T-helper 1 cell (primary cell): ENCODE measurements at places on chromosomes 11 and 22.

DNA sequence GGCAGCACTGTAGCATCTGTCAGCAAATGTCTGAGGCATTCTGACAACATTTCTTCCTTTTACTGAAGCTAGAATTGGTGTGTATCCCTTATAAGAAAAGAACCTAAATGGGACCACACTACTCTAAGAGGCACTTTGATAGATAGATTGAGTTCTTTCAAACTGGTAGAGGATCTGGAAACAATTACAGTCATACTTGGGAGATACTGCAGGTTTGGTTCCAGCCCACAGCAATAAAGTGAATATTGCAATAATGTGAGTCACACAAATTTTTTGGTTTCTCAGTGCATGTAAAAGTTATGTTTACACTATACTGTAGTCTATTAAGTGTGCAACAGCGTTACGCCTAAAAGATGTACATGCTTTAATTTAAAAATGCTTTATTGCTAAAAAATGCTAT, 96.9 kb downstream of the SBF2 start:
- DNase-seq, result no peak

- peak; percentile 78 for DNase-seq
These were observed at the start of gene RNF215 for GRCh38 chr22:30386960-30387827. Gene RNF215 (minus strand): TSS chr22:30387411. CDS start chr22:30387313, 98 bp downstream.

- DNase-seq, result no peak
These were observed 47.0 kb upstream of the SUSD2 start for GRCh38 chr22:24134090-24134846.

DNA sequence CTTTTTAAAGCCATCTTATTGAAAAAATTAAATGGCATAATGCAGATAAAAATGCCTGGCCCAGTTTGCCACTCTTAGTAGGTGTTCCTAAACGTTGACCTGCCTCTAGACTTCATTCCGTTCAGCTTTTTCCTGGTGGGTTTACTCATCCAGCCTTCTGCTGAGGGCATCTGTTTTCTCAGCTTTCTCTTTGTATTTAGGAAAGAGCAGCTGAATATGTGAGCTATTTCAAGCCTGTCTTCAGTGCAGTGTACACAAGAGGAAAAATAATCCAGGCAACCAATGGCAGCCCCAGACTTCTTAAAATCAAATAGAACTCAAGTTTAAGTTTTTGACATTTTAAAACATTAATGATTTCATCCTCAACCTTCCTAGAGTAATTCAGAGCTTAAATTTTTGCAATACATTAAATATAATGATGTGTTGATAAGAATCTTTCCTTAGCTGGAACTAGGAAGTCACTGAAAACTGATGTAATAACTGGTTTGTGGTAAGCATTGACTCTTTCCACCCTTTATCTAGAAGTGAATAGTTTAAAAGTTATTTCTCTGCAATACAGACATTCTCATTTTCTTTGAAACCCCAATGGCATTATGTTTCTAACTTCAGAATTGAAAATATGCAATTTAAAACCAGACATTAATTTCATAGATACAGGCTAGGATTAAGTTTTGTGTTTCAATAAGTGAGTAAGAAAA, 165.4 kb downstream of the AASDHPPT start:
- DNase-seq, result no peak

- DNase-seq, result no peak
These were observed 23.7 kb downstream of the SLC37A2 start for GRCh38 chr11:125086633-125087296.

GRCh38 chr22:42307806-42308563, 37.5 kb upstream of the TCF20 start:
- no peak for DNase-seq

DNA sequence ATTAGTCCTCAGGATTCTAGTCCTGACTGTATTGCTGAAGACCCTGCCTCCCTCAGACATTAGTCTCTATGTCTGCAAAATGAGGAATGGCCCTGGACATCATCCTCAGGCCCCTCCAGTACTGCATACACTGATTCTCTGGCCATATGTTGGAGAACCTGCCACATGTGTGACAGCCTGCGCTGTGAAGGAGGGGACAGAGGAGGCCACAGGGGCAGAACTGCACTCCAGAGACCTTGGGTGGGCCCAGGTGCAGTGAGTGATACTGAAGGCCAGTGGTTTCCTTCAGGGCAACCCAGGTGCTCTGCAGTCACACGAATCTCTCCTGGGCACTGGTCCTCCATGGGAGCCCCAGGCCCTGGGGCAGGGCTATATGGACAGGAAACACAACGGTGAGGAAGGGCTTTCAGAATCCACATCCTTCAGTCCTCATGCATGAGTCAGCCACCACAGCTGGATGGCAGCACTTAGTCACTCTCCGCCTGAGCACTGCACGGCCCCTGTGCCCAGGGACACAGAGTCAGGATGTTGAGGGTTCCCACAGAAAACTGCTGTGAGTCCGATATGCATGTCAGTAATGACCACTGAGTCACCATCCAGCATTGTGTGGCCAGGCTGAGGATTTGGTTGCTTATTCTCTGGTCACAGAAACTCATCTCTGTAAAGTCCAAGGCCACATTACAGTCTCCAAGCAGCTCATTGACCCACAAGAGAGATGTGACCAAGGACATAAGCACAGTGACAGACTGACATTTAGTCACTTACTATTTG, 39.7 kb downstream of the ME3 start:
- no peak for DNase-seq

- DNase-seq, result no peak
These were observed 4.5 kb downstream of the ARVCF start for GRCh38 chr22:20011993-20012740.

GRCh38 chr11:13535819-13536218, 40.0 kb upstream of the PTH start:
- DNase-seq, result no peak

DNA sequence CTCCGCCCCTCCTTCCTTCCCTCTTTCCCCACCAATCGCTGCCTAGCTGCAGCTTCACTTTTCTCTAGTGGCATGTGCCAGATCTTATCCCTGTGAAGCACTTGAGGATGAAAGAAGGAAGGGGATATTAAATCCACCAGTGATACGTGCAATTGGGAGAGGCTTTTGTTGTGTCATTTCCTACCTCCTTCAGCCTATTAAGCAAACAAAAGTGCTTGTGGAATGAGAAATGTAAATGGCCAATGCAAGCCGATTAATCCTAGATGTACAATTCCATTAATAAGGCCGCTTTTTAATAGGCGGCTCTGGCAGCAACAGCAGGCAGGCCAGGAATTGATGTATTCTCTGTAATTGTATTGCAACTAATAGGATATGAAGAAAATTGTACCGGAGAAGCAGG, 23.3 kb downstream of the NTM start:
- no peak for DNase-seq

GRCh38 chr22:40712311-40712710, 33.0 kb downstream of the MCHR1 start:
- DNase-seq, result no peak

- no peak for DNase-seq
These were observed 32.1 kb downstream of the RPL27A start for GRCh38 chr11:8714622-8715225.

- no peak for DNase-seq
These were observed 7.7 kb downstream of the SCO2 start for GRCh38 chr22:50517495-50518260.

GRCh38 chr22:47739291-47740015, 977.0 kb downstream of the TBC1D22A start:
- no peak for DNase-seq

DNA sequence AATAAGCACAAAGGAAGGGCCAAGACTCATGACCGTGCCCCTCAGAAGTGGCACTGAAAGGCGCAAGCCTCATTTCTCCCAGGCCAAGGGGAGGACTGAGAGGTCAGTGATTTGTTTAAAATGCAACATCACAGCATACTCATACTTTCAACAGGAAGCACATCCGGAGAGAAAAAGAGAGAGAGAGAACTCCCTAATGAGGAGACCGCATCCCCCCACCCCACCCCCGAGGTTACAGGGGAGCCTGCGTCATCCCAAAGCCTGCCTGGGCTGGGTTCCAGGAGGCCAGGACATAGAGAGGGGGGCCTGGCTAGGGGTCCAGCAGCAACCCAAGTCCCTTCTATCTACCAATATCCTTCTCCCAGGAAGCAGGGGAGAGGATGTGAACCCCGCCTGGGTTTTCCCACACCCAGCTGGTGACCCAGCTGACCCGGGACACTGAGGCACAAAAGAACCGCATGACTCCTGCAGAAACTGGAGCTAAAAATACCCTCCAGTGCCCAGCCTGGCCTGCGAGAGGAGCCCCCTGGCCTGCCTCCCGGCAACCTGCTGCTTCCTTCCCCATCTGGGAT, 3.8 kb downstream of the CSNK1E start:
- no peak for DNase-seq

DNA sequence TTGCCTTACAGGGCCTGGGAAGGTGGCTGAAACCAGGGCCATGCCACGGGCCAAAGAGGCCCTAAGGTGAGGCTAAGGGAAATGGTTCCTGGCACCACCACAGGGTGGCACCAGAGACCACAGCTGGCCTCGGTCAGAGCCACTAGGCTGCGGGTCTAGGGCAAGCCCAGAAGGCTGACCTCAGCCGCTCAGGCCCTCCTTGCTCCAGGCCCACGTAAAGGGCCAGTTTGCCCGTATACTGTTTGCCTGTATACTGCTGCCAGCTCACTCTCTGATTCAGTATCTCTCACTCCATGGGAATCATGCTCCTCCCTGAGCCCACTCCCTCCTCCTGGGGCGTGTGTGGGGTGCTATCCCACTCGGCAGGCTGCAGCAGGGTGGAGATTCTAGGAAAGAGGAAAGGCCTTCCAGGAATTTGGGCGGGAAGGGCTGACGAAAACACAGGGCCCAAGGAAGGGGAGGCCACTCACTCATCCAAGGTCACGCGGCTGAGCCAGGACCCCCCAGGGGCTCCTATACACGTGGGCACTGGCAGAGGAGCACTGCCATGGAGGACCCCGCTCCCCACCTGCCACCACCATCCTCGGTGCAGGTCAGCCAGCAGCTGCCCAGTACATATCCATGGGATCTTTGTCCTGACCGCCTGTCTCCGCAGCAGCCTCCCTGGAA, 62.4 kb downstream of the NECTIN1 start:
- peak; percentile 44 for DNase-seq

GRCh38 chr11:723120-723883, 17.3 kb downstream of the EPS8L2 start:
- DNase-seq, result no peak

- DNase-seq, result no peak
These were observed 39.9 kb upstream of the MYO18B start for GRCh38 chr22:25702040-25702439.

- DNase-seq, result no peak
These were observed 3.3 kb upstream of the FXYD6 start for GRCh38 chr11:117879516-117880480.

DNA sequence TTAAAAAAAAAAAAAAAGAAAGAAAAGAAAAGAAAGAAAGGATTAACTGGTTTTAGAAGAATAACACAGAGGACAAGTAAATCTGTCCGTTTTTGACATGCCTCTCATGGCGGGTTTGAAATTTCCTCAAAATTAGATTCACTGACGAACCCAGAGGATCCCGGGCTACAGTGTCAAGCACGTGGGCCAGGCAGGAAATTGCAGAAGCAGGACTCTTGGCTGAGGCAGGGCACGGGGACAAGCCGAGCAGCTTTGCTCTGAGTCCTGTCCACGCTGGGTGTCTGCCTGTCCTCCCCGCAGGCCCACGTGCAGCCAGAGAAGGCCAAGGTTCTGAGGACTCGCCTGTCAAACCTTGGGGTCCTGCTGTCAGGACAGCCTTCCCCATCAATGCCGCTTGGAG, 24.7 kb downstream of the GAL start:
- DNase-seq, result no peak
